Natural killer cell (primary cell): ENCODE measurements at places on chromosomes 16 and 17. TPM values are rescaled to one million over a fixed set of nuclear protein-coding genes. Genes with fewer than 3 reads are reported as not detected.
A peak's percentile ranks its signal among the peaks of the same experiment; 100 is the strongest.

Gene ZACN
- 0.50 TPM for total RNA-seq

Gene FNDC8
- not detected for total RNA-seq

Gene NOG
- 0.77 TPM for total RNA-seq

DNA sequence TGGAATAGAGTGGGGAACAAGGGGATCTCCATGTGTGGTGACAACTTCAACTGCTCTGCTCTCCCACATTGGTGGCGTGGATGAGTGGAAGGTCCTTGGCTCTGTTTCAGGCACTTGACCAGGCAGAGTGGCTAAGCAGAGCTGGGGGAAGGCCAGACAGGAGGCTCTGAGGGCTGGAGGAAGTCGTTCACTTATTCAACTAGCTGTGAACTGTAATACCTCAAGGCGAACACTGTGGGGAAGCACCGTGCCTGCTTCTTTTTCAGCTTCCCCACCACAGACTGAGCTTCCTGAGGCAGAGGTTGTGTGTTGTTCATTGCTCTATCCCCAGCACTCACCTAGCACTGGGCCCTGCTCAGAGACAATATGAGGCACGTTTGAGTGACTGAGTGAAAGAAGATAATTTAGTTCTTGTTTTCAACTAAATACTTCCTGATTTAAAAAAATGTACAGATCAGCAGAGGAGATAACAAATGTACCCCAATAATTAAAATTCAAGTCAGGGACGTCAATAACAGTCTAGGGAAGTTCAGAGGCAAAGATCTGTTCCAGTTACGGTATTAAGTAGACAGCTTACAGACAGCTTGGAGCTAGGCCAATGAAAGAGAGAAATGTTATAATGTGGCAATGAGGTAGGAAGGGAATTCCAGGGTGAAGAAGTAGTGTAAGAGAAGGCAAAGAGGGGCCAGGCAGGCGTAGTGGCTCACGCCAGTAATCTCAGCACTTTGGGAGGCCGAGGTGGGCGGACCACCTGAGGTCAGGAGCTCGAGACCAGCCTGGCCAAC lies 34.7 kb downstream of the MYO18A start:
- no peaks in the 10 kb centered on the region for H3K27me3 ChIP-seq
- H3K27ac ChIP-seq = peak overlapping the region; percentile 16
- no peak overlapping the region for H3K4me3 ChIP-seq
- DNase-seq = peak; percentile 88

- no peaks in the 10 kb centered on the region for H3K4me1 ChIP-seq
- H3K27me3 ChIP-seq = no peaks in the 10 kb centered on the region
- DNase-seq = no peak
- H3K27ac ChIP-seq = no peak overlapping the region
- H3K4me3 ChIP-seq = no peak overlapping the region
These were observed 415.3 kb downstream of the KIF2B start for GRCh38 chr17:54237911-54238515.

- H3K4me3 ChIP-seq = no peak overlapping the region
- H3K27ac ChIP-seq = no peak overlapping the region
- no peaks in the 10 kb centered on the region for H3K36me3 ChIP-seq
These were observed 10.8 kb upstream of the RASD1 start for GRCh38 chr17:17506893-17507464.

GRCh38 chr16:53775821-53776431 lies 72.0 kb downstream of the FTO start:
- DNase-seq = no peak
- H3K36me3 ChIP-seq = no peaks in the 10 kb centered on the region
- no peak overlapping the region for H3K27ac ChIP-seq
- H3K4me3 ChIP-seq = no peak overlapping the region
- H3K4me1 ChIP-seq = peaks cover 6% of the 10 kb centered on the region

- H3K4me3 ChIP-seq = no peak overlapping the region
- no peaks in the 10 kb centered on the region for H3K36me3 ChIP-seq
- no peak for DNase-seq
- no peaks in the 10 kb centered on the region for H3K4me1 ChIP-seq
These were observed 841.0 kb upstream of the EEF2KMT start for GRCh38 chr16:5938607-5939006.

- no peak overlapping the region for H3K4me3 ChIP-seq
- DNase-seq = no peak
- H3K4me1 ChIP-seq = no peaks in the 10 kb centered on the region
These were observed 52.1 kb downstream of the COPRS start for GRCh38 chr17:31806921-31807320.

DNA sequence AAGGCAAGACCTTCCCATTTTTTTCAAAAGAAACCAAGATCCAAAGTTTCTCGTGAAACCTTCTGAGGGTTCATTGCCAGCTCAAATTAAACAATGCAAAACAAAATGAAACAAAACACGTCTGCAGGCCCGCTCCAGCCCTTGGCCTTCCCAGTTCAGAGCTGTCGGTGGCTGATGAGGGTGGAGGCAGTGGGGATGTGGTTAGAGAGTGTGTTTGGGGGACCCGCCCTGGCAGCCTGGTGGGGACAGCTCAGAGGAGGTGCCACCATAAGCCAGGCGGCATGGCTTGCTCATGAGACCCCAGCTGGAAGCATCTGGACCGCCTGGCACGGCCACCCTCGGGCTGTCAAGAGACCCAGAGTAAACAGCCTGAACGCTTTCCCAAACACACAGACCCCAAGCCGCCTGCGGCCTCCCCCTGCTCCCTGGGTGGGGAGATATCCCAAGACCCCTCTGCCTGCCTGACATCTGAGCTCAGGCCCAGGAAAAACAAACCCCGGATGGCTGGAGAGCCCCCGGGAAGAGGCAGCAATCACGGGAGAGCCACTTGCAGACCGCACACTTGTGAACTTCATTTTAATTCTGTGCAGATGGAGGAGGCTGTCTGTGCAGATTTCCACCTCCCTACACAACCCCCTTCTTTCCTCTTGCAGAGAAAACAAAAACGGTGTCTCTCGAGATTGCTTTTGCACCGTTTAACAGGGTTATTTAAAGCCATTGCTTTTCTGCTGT lies 35.4 kb upstream of the LITAF start:
- H3K4me3 ChIP-seq = no peak overlapping the region
- no peaks in the 10 kb centered on the region for H3K27me3 ChIP-seq
- H3K4me1 ChIP-seq = peaks cover 78% of the 10 kb centered on the region

Gene KRT31
- total RNA-seq = not detected

- H3K4me3 ChIP-seq = no peak overlapping the region
- H3K27me3 ChIP-seq = no peaks in the 10 kb centered on the region
These were observed 2.0 kb downstream of the FASN start for GRCh38 chr17:82095777-82096708.

Gene SMIM5
- 1.5 TPM for total RNA-seq

- no peak overlapping the region for H3K4me3 ChIP-seq
- no peaks in the 10 kb centered on the region for H3K27me3 ChIP-seq
- no peaks in the 10 kb centered on the region for H3K36me3 ChIP-seq
- no peaks in the 10 kb centered on the region for H3K4me1 ChIP-seq
- H3K27ac ChIP-seq = no peak overlapping the region
These were observed 215.3 kb downstream of the ZNF423 start for GRCh38 chr16:49640581-49640980.

Gene OTOA
- 0.14 TPM for total RNA-seq

DNA sequence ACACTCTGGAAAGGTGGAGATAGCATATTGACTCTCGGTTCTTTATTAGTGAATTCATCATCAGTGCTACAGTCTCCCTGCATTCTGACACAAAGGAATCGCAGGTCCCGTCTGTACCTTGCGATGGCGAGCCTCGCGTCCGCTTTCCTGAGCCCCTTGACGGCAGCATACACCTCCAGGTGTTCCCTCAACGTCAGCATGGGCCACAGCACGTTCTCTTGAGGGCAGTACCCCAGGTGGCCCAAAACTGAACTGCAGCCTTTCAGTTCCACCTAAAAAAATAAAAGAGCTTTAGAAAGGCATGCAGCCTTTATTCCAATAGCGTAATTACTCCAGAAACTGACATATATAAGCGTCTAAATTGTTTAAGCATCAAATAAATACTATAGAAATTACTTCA lies 24.2 kb upstream of the ABCA9 start:
- H3K4me3 ChIP-seq = no peak overlapping the region
- no peaks in the 10 kb centered on the region for H3K36me3 ChIP-seq
- no peaks in the 10 kb centered on the region for H3K27me3 ChIP-seq
- DNase-seq = no peak
- H3K4me1 ChIP-seq = no peaks in the 10 kb centered on the region

DNA sequence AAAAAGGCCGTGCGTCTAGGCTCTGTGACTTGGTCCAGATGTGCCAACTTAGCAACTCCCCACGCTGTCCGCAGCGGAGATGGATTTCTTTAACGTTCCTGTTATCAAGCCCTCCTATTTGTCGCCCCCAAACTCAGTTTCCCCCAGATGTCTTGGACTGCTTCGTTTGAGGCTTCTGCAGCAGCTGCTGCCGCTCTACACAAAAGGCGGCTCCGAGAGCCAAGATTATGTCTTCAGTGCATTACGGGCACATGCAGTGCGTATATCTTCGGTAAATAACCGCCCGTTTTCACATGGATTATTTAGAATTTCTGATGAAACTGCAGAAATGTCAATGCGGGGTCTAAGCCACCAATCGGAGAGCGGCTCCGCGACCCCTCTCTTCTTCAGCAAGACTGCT lies 240.6 kb upstream of the ZFHX3 start:
- no peaks in the 10 kb centered on the region for H3K27me3 ChIP-seq
- no peak overlapping the region for H3K27ac ChIP-seq
- H3K4me3 ChIP-seq = no peak overlapping the region
- no peaks in the 10 kb centered on the region for H3K4me1 ChIP-seq
- DNase-seq = no peak

DNA sequence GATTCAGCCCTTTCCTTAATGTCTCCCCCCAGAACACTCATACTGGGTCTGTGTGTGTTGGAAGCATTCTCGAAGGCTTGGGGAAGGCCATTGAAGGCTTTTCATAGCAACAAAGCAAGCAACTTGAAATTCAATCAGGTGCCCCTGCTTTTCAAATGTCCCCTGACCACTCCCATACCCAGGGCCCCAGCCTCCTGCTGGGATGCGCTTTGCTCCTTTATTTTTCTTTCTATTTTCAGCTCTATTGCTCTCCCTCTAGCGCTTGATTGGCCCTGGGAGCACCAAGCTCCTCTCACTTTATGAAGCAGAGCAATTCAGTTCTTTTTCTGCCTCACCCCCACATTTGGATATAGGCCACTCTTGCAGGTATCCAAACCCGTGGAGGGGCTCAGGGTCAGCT lies 92.0 kb downstream of the WSCD1 start:
- no peaks in the 10 kb centered on the region for H3K27me3 ChIP-seq
- no peak for DNase-seq
- no peak overlapping the region for H3K4me3 ChIP-seq
- no peaks in the 10 kb centered on the region for H3K4me1 ChIP-seq
- no peaks in the 10 kb centered on the region for H3K36me3 ChIP-seq

Gene NACA2
- not detected for total RNA-seq

Gene ELAC2
- 84.2 TPM for total RNA-seq
